ENCODE measurements at places on chromosomes 5 and 9.

- no peak for DNase-seq
Measured at GRCh38 chr5:173928871-173929574, 40.9 kb downstream of the CPEB4 start.

GRCh38 chr9:124693403-124693802, 77.7 kb downstream of the NR6A1 start:
- DNase-seq: no peak

DNA sequence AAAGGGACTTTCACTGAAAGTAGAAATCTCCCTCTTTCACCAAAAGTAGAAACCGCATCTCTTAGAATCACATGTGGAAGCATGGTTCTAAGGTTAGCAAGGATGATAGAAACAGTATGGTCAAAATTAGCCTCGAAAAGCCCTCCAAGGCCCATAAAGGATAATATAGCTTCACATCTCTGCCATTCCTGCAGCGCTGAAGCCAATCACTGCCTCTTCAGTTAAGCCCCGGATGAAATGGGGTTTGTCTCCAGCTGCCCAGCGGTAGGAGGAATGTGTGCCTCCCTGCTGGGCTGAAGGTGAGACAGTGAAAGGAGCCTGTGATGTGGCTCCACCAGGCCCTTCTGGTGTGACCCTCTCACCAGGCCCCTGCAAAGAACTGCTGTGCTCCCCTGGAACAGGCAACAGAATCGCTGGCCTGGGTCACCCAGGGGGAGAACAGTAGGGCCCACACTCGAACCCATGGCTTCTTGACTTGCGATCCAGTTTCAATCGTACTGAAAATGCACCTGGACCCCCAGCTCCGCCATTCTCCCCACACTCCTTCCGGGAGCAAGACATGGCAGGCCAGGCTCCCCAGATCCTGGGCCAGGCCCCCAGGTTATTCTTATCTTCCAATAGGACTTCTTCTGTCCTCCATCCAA, 47.2 kb downstream of the CAMK2A start:
- no peak for DNase-seq

GRCh38 chr5:57358796-57359592, 123.6 kb downstream of the ACTBL2 start:
- DNase-seq: no peak

DNA sequence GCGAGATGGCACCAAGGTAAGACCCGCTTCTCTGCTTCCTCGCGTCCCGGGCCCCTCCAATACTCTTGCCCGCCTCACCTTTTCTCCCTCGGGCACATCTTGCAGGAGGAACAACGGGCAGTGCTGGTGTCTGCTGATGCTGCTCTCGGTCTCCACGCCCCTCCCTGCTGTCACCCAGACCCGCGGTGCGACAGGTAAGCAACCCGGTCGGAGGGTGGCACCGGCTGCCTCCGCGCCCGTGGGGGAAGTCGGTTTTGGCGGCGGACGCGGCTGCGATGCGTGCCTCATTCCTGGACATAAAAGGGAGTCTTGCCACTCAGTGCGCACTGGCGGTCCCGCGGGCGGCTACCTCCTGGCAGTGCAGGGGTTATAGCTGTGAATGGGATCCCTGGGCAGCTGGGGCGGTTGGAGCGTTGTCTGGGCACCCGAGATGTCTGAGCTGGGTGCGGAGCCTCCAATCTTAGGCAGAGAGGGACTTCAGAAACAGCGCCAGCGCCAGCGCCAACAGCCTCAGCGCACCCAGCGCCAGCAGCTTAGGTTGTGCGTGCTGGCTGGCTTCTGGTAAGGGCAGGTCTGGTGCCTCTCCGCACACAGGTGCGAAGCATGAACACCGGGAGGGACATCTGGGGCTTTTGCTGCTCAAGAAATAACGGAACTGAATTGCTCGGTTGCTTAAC, 488 bp downstream of the COL15A1 start:
- no peak for DNase-seq

GRCh38 chr5:58404734-58405133, 55.2 kb downstream of the PLK2 start:
- DNase-seq: no peak

DNA sequence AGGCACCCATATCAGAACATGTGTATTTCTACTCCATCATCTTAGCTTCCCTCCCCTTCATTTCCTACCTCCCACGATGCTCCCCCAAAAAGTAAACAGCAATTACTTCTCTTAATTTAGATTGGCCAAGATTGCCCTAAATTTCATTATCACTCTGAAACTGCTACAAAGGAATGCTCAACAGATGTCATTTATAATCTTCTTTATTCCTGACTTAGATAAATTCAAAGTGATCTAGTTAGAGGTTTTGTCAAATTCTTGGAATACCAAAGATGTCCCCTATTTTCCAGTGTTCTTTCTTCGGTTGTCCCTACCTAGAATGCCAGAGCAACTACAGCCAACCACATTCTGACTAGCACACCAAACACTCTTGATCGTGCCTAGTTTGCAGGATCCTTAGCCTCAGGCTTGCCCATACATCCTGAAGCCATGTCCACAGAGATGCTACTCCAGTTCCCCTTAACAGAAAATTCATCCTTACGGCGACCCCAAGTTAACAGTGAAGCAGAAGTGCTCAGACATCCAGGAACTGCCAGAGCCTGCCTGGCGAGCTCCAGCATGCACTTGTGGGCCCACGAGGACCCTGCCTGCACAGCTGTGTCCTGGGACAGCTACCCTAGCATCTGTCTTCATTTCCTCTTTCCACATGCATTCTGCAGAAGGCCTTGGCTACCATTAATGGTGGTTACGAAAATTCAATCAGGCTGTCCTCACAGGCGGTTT, 31.6 kb downstream of the DAP start:
- DNase-seq: no peak

DNA sequence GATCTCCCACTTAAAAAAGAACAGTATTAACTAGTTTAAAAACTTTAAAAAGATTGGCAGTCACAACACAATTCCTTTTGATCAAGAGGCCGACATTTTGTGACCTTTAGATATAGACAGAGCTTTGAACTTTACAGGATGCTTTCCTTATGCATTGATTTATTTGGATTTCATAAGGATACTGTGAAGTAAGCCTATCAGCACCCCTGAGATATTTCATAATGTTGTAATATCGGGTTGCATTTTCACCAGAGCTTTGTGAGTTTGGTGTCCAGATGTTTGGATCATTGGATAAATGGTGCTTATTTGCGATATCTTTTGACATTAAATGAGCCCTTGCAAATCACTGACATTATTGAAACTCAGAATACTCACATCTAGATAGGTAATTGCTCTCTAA, 7.7 kb downstream of the PALM2AKAP2 start:
- no peak for DNase-seq

Measured in HTR-8/SVneo (cell line).